ENCODE measurements at places on chromosomes 11 and 22.

- no peak for DNase-seq
Observed at GRCh38 chr11:70862093-70862492, 390.3 kb downstream of the SHANK2 start.

GRCh38 chr22:25114369-25115362 lies 85.0 kb upstream of the CRYBB3 start:
- DNase-seq, result no peak

DNA sequence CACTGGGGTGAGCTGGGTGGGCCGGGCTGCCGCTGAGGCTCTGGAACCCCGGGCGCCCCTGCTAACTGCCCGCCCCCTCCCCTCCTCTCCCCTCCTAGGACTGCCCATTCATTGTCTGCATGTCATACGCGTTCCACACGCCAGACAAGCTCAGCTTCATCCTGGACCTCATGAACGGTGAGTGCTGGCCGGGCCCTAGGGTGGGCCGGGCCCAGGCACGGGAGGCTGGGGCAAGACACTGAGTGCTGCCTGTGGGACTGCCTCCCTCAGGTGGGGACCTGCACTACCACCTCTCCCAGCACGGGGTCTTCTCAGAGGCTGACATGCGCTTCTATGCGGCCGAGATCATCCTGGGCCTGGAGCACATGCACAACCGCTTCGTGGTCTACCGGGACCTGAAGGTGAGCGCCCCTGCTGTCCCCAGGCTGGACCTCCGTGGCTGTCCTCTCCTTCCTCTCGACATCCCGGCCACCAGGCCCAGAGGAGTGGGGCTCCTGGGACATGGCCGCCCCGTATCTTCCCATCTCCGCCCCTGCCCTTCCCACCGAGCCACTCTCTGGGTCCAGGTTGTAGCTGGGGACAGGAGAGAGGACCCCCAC lies 7.5 kb upstream of the ANKRD13D start:
- no peak for DNase-seq

- no peak for DNase-seq
Observed at GRCh38 chr11:95322539-95322938, 91.5 kb upstream of the SESN3 start.

DNA sequence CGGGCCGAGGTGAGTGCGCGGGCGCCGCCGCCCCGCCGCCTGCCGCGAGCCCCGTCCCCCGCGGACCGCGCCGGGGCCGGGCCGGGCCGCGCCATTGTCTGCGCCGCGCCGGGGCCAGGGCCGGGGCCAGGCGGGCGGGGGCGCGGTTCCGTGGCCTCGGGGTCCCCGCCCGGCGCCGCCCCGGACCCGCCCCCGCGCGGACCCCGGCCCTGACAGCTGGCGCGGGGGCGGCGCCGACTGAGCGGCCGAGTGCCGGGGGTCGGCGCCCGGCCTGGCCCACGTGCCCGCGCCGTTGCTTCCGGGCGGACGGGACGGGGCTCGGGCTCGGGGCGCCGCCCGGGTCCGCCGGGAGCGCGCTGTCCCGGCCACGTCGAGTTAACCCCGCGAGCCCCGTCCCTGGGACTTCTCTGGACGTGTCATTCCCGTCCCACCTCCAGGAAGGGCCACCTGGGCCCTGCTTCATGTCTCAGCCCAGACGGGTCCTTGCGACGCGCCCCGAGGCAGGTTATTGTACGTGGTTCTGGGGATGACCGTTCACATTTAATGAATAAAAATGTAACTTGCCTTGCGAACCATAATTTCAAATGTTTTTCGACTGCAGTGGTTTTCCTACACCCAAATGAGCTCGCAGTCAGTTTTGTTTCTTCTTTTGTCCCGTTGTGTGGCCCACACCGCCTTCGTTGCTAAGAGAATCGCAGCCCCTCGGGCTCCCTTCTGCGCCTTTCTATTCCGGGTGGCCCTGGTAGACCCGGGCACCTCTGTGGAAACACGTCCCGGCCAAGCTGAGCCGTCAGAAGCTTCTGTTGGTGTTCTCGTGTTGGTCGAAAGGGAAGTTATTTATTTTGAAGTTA lies 562 bp downstream of the ZBED4 start:
- DNase-seq, result no peak

GRCh38 chr11:131185915-131186314 lies 184.5 kb upstream of the NTM start:
- no peak for DNase-seq

Data from stimulated activated CD4-positive, alpha-beta T cell treated with anti-CD3 and anti-CD28 coated beads, Interleukin-15, amount 100 ng/mL, for 1 hour (primary cell).